ENCODE measurements at places on chromosomes 7 and 10.

GRCh38 chr10:31635009-31635408 lies 293.6 kb downstream of the ARHGAP12 start:
- no peak for DNase-seq

DNA sequence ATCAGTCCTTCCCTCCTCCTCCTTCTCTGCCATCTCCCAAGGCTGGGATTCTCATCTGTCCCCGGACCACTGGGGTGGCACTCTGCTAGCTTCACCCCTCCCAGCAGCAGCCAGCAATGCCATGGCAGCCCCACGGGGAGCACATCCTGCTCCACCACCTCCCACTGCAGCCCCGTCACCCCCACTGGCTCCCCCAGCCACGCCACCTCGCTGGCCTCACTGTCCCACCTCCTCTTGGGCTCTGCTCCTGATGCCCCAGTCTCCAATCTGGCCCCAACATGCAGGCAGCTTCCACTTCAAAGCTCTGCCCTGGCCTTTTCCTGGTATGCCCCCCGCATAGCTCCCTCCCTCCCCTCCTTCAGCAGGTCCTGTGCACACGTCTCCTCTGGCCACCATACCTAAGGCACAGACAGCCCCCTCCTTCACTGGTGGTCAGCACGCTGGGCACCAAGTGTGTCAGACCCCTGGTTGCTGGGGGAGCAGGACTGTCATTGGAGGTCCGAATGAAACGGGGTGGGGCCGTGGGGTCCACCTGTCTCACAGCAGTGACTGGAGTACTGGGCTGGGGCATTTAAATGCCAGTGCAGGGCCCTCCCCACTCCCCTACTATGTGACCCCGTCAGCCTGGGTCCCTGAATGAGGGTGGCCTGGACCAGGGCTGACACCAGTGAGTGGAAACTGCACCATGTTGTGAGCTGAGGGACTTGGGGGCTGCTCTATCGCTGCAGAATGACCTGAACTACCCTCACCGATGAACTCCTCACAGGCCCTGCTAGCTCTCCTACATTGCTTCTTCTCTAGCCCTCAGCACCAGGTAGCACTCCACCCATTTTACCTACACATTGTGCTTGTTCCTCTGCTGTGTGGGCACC lies 38.7 kb downstream of the RASGEF1A start:
- DNase-seq: no peak

- no peak for DNase-seq
Observed at GRCh38 chr7:150759479-150759878, 22.3 kb downstream of the GIMAP5 start.

DNA sequence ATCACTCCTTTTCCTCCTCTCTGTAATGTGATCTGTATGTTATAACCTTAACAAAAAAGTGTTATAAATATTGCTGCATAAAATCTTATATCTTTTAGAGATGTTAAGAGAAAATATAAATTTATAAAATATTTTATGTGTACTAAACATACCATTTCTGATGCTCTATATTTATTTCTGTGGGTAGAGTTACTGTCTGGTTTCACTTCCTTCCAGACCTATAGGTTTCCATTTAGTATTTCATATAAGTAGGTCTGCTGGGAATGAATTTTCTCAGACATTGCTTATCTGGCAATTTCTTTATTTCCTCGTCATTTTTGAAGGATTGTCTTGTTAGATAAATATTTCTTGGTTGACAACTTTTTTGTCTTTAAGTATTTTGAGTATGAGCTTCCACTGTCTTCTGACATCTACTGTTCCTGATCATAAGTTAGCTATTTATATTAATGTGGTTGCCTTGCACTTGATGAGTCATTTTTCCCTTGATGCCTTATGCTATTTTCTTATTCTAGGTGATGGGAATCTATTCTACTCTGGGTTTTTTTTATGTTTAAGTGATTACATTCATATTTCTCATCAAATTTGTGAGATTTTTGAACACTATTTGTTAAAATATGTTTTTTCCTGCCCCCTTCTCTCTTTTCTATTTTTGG lies 11.2 kb upstream of the THSD7A start:
- no peak for DNase-seq

GRCh38 chr10:12200850-12201249 lies 4.9 kb downstream of the CDC123 start:
- no peak for DNase-seq

GRCh38 chr10:94992811-94993210 lies 54.4 kb downstream of the CYP2C9 start:
- DNase-seq: peak; percentile 87

- DNase-seq: no peak
Observed at GRCh38 chr7:37342176-37342687, 106.4 kb downstream of the ELMO1 start.

DNA sequence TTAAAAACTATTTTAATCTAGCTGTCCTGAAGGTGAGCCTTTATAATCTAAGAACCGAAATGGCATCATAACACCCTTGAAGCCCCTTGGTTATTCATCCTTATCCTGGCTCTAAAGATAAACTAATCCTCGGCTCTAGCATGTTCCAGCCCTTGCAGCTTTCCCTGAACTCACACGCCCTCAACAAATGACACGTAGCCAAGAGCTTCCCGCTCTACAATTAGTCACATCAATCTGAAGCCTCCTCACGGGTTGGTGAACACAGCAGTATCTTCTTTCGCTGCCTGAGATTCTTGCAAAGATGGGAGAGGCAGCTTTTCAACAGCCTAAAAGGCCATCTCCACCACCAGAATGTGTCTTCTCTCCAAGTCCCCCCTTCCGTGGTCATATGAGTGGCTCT lies 4.1 kb downstream of the FRMD4A start:
- no peak for DNase-seq

DNA sequence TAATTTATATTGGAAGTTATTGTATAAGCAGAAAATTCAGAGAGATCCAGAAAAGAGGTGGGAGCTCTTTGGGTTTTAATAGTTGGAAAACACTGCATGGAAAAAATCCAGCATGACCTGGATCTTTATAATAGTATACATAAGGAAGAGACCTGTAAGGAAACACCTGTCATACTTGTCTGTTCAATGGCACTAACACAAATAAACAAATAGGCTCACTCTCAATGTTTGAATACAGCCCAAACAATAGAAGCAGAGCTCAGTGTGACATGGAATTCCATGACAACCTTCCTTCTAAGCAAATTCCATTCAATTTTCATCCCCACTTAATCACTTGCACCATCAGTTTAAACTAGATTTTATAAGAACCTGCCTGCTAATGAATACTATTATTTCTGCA lies 31.7 kb downstream of the CISD1 start:
- no peak for DNase-seq

DNA sequence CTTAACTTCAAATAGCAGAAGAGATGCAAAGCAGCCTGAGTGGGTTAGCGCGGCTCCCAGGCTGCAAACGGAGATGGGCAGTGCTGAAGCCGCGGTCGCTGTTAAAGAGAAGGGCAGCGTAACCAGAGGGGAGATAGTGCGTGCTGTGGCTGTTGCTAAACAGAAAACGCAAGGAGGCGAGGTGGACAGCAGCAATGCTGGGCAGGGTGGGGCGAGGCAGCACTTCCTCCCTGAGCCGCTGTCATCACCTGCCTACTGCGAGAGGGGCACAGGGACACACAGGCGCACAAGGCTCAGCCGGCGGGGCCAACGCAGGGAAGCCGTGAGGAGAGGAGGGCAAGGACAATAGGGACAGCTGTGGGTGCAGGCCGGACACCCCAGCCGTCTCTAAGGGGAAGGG lies 137.3 kb downstream of the MAD1L1 start:
- DNase-seq: no peak

- no peak for DNase-seq
Observed at GRCh38 chr10:11886138-11886474, 63.0 kb downstream of the PROSER2 start.

DNA sequence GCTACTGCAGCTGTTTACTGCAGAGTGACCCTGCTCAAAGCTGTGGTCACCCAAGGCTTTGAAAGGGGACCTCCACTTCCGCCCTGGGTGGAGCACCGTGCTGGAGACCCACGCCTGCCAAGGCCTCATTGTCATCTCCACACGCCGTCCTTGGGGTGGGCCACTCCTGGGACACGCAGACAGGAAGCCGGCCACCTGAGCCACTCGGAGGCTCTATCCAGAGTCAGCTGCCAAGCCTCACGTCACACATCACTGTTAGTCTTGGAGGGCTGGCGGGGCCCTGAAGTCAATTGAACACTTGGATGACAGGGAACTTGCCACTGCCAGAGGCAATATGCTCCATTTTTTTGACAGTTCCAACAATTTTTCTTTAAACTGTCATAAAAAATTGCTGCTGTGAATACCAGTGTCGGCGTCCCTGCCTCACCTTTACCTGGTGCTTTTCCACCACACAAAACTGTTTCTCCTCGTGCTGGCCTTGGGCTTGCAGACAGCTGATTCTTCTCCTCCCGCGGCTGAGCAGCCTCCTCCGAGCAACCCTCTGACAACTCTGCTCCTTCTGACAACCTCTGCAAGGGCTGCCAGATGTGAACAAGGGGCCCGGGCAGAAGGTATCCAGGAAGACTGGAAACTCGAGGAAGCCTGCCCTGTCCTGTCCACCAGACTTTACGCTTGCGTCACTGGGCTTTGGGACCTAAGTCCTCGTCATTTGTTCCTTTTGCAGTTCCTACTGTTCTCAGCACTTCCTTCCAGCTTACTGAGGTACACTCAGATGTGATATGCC lies 81.9 kb downstream of the EGFR start:
- no peak for DNase-seq

GRCh38 chr10:35336921-35337823 lies 863 bp downstream of the CCNY start:
- DNase-seq: peak; percentile 43

- no peak for DNase-seq
Observed at GRCh38 chr10:46268076-46268881, 18.5 kb upstream of the ANTXRL start.

DNA sequence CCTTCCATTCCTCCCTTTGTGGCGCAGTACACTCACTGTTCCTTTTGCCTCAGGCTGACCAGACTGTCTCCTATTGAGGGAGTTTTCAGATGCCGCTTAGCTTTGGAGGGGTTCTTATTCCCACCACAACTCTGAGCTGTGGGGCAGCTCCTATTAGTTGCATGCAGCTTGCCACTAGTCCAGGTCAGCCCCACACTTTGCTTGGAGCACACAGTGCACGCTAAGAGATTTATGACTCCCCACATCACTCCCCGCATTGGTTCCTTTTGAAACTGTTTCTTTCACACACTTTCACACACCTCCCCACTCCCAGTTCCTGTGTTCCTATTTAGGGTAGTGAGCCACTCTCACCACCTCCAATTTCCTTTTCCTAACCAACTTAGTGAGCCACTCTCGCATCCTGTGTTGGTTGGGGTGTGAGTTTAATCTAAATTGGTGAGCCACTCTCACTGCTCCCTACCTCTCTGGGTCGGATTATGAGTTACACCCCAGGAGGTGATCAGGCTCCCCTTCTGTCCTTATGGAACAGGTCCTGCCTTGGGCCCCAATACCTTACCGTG lies 10.4 kb upstream of the ZNF485 start:
- DNase-seq: no peak

DNA sequence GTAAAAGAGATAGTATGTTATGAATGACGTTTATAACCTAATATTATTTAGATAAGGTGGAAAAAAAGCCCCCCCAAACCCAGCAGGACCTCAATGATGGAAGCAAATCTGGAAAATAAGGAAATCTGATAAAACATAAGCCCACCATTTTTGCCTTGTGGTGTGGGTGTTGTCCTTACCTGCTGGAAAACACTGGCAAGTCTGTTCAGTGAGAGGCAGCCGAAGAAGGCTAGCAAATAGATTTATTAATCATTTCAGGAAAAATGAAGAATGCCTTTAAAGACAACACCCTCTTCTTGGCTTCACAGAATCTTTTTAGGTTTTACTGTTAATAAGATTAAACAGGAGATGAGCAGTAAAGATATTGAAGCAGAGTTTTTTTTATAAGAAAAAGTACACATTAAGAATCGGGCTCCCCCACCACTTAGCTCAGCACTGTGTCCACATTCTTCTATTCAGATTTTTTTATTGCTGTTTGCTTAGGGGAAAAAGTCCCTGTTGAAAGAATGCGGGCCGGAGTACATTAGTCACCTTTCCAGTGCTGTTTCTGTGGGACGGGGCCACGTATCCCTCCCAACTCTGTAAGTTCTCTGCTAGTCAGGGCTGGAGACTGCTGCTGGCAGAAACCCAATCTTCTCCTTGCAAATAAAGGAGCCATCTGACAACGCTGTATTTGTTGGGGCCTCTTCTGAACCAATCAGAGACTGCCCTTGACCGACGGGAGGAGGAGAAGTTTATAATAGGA lies 104.1 kb downstream of the EVX1 start:
- DNase-seq: peak; percentile 80

DNA sequence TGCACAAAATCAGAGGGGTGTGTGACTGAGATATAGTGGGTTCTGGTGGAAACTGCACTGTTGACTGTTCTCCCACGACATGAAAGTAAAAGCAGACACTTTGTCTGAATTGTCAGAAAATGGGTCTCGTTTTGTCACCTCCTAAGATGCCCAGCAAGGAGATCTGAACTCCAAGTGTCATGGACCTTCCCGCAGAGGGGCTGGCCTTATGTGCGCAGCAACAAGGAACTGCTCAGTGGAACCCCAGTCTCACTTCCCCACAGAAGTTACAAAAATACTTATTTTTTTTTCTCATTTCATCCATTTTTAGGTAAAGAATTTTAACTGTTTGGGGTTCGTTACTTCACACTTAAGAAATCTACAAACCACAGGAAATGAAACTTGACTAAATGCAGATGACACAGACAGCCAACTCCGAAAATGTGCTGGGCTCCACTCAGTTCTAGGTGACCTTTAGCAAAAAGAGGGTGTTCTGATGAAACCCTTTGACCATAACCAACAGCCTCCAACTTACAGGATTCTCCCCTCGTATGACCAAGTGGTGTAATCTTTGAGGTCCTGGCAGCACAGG lies 115.0 kb downstream of the FAM107B start:
- DNase-seq: no peak

DNA sequence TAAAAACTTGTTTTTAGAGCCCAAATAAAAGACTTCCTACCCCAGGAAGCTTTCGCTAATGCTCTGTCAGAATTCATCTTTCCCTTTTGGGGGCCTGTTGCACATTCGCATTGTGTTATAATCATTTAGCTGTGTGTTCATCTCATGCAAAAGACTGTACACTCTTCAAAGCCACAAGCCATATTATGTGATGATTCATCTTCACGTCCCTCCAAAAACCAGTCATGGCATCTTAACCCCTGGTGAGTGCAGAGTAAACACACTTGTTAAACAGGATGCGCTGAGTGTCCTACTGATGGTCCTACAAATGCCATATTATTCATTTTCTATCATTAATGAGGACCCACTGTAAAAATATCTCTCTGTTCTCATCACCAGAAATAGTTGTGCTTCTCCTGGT lies 235.4 kb downstream of the KIAA1217 start:
- peak; percentile 84 for DNase-seq

DNA sequence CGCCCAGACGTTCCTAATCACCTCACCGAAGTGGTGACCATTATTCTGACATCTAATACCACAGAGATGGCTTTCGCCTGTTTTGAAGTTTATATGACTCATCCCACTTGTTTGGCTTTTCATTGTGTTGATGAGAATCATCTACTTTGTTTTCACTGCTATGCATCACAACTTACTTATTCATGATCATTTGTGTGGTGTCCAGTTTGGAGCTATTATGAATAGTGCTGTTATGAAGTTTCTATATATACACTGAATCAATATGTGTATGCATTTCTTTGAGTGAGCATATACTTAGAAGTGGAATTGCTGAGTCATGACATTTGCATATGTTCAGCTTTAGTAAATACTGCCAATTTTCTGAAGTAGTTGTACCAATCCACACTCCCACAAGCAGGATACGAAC lies 38.6 kb upstream of the TNKS2 start:
- DNase-seq: no peak

GRCh38 chr10:72104472-72105097 lies 16.2 kb upstream of the SPOCK2 start:
- DNase-seq: no peak

- DNase-seq: no peak
Observed at GRCh38 chr10:96402417-96403305, 43.9 kb upstream of the OPALIN start.

GRCh38 chr10:3720228-3721019 lies 64.6 kb downstream of the KLF6 start:
- DNase-seq: no peak
